ENCODE measurements at places on chromosomes 7 and 10. TPM values are rescaled to one million over a fixed set of nuclear protein-coding genes. Genes with fewer than 3 reads are reported as not detected.

Gene SCIN
- 0.20 TPM for total RNA-seq

DNA sequence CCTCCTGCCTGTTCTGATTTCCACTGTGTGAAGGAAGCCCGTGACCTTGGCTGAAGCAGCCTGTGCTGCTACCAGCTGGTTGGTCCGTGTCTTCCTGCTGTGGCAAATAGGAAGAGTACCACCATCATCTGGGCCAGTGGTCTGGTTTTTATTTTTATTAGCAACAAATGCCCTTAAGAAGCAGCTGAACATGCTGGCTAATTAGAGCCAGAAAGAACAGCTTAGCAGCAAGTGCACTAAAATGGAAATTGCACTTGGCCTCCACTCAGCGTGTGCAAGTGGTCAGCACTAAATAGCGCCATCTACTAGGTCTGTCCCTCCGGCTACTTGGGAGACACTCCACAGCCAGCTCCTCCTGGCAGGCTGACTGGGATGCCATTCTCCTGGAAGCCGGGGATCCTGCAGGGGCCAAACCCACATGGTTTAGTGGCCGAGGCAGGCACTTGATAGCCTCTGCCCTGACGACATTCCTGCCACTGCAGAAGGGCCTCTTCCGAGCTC, 690.3 kb upstream of the FOXK1 start:
- no peak overlapping the region for H3K27ac ChIP-seq
- H3K27me3 ChIP-seq: no peaks in the 10 kb centered on the region
- no peaks in the 10 kb centered on the region for H3K4me1 ChIP-seq

GRCh38 chr10:33129996-33130386, 172.0 kb upstream of the ITGB1 start:
- peak overlapping the region; percentile 25 for H3K27ac ChIP-seq
- no peak overlapping the region for H3K4me3 ChIP-seq
- no peak for DNase-seq
- H3K27me3 ChIP-seq: no peaks in the 10 kb centered on the region
- peaks cover 63% of the 10 kb centered on the region for H3K4me1 ChIP-seq
- peaks cover 6% of the 10 kb centered on the region for H3K36me3 ChIP-seq

Gene PLPP4
- not detected for total RNA-seq

Gene FAM20C
- total RNA-seq: 1.1 TPM

DNA sequence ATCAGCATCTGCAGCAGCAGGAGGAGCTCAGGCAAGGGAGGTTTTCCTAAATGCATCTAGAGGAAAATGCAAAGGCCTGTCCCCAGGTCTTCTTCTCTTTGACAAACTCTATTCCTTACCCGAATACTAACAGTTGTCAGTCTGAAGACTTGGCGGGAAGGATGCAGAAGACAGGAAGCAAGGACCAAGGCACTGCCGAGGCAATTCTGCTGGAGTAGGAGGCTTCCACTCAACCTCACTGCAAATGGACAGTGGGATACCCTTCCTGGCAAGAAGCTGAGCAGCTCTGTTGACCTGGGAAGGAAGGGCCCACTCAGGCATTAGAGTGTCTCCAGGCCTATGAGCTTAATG, 373.0 kb downstream of the CCSER2 start:
- no peaks in the 10 kb centered on the region for H3K36me3 ChIP-seq
- DNase-seq: no peak
- H3K4me1 ChIP-seq: no peaks in the 10 kb centered on the region
- H3K4me3 ChIP-seq: no peak overlapping the region
- no peak overlapping the region for H3K27ac ChIP-seq
- no peaks in the 10 kb centered on the region for H3K27me3 ChIP-seq

DNA sequence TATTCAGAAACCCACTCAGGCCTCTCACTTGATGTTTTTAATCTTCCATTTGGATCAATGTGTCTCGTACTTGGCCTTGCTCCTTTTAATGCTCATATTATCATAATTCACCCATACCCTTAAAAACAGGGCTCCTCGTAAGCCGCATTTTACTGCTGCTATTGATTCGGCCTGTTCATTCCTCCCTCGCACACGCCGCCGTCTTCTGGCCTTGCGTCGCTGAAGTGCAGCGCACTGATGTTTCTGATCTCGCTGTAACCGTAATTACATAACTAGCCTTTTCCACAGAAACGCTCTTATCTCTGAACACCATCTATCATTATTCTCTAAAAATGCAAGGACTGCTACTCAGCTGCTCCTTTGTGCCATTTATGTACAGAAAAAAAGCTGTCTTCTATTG, 544.5 kb upstream of the FOXK1 start:
- DNase-seq: no peak
- no peaks in the 10 kb centered on the region for H3K4me1 ChIP-seq
- H3K4me3 ChIP-seq: no peak overlapping the region
- peaks cover 4% of the 10 kb centered on the region for H3K27me3 ChIP-seq

DNA sequence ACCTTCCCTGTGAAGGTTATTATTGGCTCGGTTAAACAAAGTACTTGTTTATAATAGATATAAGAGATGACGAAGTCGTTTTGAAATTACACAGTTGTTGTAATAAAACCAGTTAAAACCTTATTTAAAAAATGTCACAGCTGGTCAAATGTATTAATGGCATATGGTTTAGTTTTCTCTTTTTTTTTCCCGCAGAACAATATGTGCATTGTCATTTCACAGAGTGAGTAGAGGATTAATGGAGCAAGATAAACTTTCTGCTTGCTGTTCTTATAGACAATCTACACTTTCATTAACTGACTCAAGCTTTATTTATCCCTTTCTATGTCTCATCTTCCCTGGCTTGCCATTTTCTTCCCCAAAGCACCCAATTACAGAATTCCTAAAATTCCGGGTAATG, 404.3 kb upstream of the NPVF start:
- no peak overlapping the region for H3K27ac ChIP-seq
- H3K27me3 ChIP-seq: no peaks in the 10 kb centered on the region
- no peak for DNase-seq
- H3K36me3 ChIP-seq: no peaks in the 10 kb centered on the region
- H3K4me3 ChIP-seq: no peak overlapping the region
- no peaks in the 10 kb centered on the region for H3K4me1 ChIP-seq

Gene AOC1
- total RNA-seq: not detected

Gene KLLN
- total RNA-seq: 0.64 TPM

DNA sequence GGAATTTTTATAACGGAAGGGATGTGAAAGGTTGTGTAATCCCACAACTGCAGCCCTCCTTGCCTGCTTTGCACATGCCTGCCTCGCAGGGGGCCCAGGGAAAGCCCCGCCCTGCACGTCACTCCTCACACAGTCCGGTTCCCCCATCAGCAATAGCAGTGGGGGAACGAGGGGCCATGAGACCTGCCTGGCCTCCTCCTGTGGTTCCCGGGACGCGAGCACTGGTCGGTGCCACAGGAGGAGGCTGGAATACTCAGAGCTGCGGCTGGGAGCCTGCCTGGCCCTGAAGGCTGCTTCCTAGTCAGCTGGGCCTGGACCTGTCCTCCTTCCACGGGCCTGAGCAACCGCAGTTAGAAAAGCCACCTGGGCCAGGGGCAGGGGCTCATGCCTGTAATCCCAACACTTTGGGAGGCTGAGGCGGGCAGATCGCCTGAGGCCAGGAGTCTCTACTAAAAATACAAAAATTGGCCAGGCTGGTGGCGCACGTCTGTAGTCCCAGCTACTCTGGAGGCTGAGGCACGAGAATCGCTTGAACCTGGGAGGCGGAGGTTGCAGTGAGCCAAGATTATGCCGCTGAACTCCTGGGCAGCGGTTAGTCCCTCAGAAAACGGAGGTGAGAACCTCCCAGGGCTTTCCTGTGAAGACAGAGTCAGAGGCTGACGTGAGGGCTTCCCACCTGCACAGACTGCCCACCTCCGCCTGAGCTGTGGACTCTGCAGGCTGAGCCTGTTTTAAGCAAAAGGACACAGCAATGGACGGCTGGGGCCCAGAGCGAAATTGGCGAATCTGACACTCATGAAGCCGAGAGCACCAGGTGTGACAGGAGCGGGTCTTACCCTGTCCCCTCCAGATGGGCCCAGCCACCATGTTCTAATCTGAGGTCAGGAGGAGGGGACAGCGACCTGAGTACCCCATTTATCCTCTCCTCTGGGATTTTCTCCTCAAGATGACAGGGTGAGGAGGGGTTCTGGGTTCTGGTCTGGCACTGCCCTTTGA, 52.9 kb downstream of the VIPR2 start:
- H3K27ac ChIP-seq: no peak overlapping the region
- H3K36me3 ChIP-seq: no peaks in the 10 kb centered on the region
- DNase-seq: no peak
- H3K4me1 ChIP-seq: no peaks in the 10 kb centered on the region
- peaks cover 3% of the 10 kb centered on the region for H3K27me3 ChIP-seq
- no peak overlapping the region for H3K4me3 ChIP-seq

DNA sequence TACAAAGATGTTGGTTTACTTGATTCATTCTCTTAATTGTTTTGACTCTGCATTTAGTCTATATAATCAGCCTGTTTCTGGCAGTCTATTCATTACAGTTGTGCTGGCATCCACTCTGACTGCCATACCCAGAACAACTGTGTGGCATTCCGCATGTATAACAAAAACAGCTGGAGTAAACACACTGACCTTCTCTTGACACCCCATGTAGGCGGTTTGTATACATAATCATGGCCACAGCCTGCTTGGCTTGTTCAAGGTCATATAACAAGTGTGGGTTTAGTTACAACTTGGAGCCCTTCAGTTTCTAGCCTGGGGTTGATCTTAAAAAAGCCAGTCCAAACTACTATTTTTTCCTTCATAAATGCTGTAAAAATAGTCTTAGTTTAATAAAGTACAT, 70.9 kb downstream of the MBL2 start:
- no peaks in the 10 kb centered on the region for H3K36me3 ChIP-seq
- no peaks in the 10 kb centered on the region for H3K4me1 ChIP-seq
- H3K27me3 ChIP-seq: no peaks in the 10 kb centered on the region
- DNase-seq: no peak

All from activated naive CD8-positive, alpha-beta T cell treated with anti-CD3 and anti-CD28 coated beads for 36 hours (primary cell).